ENCODE measurements at places on chromosomes 12 and 14.

GRCh38 chr12:82430541-82431145 is 72.3 kb downstream of the METTL25 start:
- no peak for DNase-seq

- no peak for DNase-seq
Observed at GRCh38 chr14:33232031-33232430, 293.4 kb downstream of the NPAS3 start.

- peak; percentile 68 for DNase-seq
Observed at GRCh38 chr14:90061685-90062126, at the start of gene KCNK13. Gene KCNK13 (plus strand): TSS chr14:90061994. CDS start chr14:90062206, 212 bp downstream.

GRCh38 chr14:50343434-50343833 is 31.3 kb downstream of the DMAC2L start:
- no peak for DNase-seq

- peak; percentile 89 for DNase-seq
Observed at GRCh38 chr14:54447231-54447692, 6.1 kb upstream of the CNIH1 start.

- DNase-seq = no peak
Observed at GRCh38 chr12:130163461-130164215, 1.4 kb downstream of the FZD10 start.

DNA sequence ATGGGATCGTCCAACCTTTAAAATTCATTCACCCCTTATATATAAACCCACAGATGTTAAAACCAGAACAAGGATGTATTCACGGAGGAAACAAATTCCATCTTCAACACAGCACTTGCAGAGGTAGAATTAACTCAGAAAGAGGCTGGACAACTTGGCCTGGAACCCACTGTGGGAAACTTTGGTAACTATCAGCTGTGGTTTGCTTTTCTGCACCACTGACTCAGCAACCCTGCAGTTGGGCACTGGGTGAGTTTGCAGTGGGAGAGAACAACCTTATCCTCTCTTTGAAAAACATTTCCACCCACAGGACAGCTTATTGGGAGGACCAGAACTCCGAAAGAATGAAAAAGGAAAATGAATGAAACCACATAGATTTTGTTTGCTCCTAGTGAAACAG is 66.3 kb downstream of the ZNF664 start:
- no peak for DNase-seq

GRCh38 chr12:11500188-11500860 is 105.0 kb upstream of the PRB2 start:
- DNase-seq = peak; percentile 58

GRCh38 chr14:68557648-68558047 is 235.2 kb downstream of the ZFP36L1 start:
- DNase-seq = no peak

GRCh38 chr14:64870160-64870559 is 9.5 kb downstream of the SPTB start:
- DNase-seq = no peak

- no peak for DNase-seq
Observed at GRCh38 chr14:83467811-83468210, 1934.2 kb upstream of the SEL1L start.

- no peak for DNase-seq
Observed at GRCh38 chr12:60451457-60451856, 855.6 kb downstream of the SLC16A7 start.

- peak; percentile 11 for DNase-seq
Observed at GRCh38 chr12:113912760-113913329, 53.3 kb downstream of the RBM19 start.

GRCh38 chr12:109588461-109589239 is 15.1 kb downstream of the MVK start:
- no peak for DNase-seq

DNA sequence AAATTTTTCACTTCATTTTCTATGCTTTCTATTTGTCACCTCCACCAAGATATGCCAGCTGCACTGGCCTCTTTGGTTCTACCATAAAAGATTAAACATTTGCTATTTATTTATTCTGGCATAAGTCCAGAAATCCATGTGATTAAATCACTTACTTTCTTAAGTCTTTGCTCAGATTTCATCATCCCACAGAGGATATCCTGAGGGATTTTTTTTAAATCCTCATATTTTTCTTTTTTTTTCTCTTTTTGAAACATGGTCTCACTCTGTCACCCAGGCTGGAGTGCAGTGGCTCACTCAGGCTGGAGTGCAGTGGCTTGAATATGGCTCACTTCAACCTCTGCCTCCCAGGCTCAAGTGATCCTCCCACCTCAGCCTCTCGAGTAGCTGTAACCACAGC is 645.4 kb upstream of the ATXN7L3B start:
- no peak for DNase-seq

GRCh38 chr14:92677087-92677668 is 71.2 kb downstream of the LGMN start:
- no peak for DNase-seq

DNA sequence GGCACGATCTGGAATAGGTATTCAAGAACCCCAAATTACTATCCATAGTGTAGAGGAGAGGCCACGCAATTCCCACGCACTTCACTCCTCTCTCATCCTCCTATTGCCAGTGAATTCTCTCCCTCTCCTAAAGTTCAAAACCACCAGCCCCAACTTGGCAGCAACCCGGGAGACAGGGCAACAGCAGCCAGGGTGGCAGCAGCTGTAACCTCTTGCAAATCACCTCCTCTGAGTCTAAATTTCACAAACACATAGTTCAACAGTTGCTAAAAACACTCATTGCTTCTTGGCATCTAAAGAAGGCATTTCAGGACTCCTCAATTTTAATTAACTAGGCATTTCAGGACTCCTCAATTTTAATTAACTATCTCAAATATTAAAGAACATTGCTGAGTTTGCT is 37.7 kb upstream of the MANSC4 start:
- DNase-seq = no peak

- DNase-seq = no peak
Observed at GRCh38 chr14:73829071-73829470, 22.6 kb upstream of the PTGR2 start.

- DNase-seq = no peak
Observed at GRCh38 chr12:10701843-10702242, 21.3 kb downstream of the YBX3 start.

DNA sequence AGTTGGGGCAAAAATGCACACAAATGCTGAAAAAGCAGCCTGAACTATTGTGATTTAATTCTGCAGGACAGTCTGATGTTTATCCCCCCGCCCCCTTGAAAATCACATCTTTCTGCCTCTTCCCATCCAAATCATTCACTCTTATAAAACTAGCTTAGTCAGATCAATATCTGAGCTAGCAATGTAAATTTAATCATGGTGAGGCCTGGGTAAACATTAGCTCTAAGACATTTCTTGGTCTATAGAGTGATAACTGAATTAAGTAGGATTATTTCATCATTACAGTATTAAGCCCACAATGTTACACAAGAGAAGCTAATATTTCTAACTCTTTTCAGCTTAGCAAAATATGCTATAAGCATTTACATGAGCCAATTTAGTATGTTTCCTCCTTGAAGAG is 9.1 kb upstream of the PCED1B start:
- DNase-seq = no peak

DNA sequence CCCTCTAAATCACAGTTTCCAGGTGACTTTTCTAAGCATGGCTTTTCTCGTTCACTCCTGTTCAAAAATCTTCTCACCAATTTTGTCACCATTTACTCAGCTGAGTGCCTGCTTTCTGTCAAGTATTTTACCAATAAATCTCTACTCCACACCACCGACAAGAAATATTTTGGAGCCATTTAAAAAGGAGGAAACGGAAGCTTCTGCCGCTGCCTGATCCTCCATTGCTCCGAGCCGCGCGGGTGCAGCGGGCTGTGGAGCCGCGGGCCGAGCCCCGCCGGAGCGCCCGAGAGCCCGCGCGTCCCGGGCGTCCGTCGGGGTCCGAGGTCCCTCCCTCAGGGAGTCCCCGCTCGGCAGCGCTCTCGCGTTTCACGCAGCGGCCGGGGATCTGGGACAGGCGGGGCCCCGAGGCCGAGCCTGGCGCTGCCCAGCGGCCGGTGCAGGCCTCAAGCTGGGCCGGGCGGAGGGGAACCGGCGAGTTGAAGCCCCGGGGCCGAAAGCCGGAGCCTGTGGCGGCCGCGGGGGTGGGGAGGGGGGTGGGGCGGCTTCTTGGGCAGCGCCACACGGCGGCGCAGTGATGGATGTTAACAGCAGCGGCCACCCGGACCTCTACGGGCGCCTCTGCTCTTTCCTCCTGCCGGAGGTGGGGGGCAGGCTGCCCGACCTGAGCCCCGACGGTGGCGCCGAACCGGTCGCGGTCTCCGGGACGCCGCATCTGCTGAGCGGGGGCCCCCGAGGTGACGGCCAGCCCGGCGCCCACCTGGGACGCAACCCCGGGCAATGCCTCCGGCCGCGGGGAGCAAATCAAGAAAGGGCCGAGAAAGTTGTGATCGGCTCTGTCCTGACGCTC is 1.1 kb upstream of the HEBP1 start:
- DNase-seq = peak; percentile 63

- no peak for DNase-seq
Observed at GRCh38 chr14:99569725-99570543, 34.1 kb downstream of the CCDC85C start.

GRCh38 chr14:102212845-102213244 is 73.1 kb downstream of the WDR20 start:
- no peak for DNase-seq

DNA sequence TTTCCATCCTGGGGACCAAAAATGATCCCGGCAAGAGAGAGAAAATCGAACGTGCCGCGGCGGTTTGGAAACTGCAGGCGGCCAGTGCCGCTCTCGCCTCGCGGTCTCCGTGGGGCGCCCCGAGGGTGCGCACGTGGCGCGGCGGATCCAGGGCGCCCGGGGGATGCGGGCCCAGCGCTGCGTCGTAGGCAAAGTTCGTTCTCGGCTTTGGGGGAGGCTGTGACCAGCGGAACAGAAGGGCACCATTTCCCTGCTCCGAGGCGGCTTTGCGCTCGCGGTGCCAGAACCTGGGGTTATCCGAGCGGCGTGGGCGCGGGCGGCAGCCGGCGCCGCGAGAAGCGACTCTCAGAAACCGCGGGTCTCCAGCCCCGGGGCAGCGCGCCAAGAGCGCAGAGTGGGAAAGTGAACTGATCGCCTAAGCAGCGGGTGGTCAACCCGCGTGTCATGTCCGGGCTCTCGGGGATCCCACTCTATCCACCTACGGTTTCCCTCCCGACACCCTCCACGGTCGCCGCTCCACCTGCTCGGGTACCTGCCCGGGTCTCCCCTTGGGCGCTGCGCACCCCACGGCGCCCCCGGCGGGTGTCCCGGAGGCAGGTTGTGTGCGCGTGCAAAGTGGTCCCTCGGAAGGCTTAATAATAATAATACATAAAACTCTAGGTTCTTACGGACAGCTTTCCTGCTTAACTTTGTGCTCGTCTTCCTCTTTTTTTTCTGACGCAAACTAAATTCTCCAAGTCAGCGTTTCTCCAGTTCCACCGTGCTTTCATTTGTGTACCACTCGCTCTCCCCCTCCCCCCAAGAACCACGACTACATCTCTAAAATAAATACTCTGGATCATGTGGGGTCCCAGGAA is 1.2 kb downstream of the ESRRB start:
- DNase-seq = no peak

DNA sequence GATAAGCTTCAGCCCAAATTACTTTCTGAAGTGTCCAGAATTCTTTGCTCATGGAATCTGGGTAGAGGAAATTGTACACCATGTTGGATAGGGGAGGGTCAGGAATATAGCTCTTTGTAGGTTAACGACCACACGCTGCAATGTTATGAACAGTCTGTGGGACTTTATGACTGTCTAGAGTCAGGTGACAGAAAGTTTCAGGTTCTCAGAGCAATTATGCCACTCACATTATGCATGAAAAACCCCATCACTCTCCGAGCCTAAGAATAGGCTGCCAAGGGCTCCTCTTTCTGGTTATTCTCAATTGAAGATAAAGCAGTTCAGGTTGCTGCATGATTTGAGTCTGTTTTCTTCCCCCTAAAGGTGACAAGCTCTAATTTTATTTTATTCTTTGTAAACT is 430.9 kb downstream of the ATP23 start:
- no peak for DNase-seq

GRCh38 chr12:15526033-15526432 is 203.7 kb downstream of the PTPRO start:
- peak; percentile 14 for DNase-seq

- DNase-seq = no peak
Observed at GRCh38 chr12:105729926-105730325, 399.4 kb downstream of the C12orf75 start.

GRCh38 chr14:104735830-104736642 is 12.0 kb downstream of the ADSS1 start:
- DNase-seq = peak; percentile 44

DNA sequence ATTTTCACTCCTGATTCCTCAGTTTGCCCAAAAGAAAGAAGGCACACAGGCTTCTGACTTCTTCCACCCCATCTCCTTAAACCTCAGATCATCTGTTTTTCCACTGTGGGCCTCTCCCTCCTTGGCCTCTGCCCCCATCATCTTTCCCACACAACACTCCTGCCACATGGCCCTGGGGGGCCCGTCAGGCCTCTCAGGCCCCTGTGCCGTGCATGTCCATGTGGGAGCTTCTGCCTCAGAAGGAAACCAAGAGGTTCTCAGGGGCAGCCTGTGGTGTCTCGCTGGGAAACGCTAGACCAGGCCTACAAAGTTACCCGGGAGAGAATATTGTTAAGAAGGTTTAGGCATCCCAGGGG is 8.0 kb downstream of the KLHL33 start:
- no peak for DNase-seq

GRCh38 chr12:19227190-19227879 is 97.8 kb downstream of the PLEKHA5 start:
- DNase-seq = no peak

All from CD14-positive monocyte (primary cell).